Stimulated activated CD4-positive, alpha-beta T cell treated with anti-CD3 and anti-CD28 coated beads, Interleukin-4, amount 100 ng/mL, for 4 hours (primary cell): ENCODE measurements at places on chromosomes 6 and 20.

DNA sequence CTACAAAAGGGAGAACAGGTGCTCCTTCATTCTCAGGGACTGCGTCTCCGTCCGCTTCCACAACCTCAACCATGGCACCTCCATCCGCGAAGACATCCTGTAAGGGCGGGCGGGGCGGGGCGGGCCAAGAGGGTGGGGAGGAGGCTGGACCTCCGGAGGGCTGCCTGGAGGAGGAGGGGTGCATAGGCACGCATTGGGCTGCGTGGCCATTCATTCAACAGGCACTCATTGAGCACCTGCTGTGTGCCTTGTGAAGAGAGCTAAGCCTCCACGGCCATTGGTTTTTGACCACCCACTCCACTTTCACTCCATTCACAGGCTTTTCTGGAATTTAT, 435 bp downstream of the ZSWIM3 start:
- no peak for DNase-seq

DNA sequence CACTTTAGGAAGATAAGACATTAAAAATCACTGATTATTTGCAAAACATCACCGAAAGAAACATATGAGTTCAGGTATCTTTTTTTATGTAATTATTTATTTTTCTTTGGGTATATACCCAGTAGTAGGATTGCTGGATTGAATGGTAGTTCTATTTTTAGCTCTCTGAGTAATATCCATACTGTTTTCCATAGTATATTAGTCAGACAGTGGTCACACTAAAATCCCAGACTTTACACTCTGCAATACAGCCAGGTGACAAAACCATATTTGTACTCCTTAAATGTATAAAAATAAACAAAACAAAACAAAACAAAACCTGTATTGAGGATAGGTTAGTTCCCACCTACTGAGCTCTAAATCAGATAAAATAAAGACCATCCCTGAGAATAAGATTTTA, 1024.3 kb upstream of the EYS start:
- DNase-seq: no peak

GRCh38 chr20:1912053-1912452, 16.8 kb downstream of the SIRPA start:
- no peak for DNase-seq

DNA sequence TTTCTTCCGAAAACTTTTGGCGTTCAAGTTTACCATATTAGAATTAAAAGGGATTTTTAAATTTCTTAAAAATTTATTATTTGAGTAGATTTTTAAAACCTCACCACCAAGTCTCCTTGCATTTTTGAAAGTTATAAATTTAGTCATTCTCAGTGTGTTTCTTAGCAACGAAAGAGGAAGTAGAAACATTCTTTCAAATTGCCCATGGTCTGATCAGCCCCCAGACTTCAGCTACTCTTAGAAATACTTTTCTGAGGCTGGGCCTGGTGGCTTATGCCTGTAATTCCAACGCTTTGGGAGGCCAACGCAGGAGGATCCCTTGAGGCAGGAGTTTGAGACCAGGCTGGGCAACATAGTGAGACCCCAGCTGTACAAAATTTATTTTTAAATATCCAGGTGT, 15.1 kb upstream of the RTF2 start:
- DNase-seq: no peak

DNA sequence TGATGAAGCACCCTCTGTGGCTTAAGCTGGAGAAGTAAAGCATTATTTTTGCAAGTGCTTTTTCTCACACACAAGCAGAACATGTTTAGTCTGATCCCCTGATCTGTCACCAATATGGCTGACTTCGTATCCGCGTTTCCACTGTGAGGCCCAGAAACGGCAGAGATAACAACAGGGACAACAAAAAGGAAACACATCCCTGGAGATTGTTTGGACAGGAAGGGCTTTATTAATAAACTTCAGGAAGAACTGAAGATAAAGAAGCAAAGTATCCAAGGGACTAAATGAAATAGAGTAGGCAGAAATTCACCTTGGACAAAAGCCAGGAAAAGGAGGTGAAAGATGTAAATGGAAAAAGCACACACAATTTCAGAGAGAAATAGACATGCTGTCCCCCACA, 49.2 kb downstream of the RARS2 start:
- no peak for DNase-seq

DNA sequence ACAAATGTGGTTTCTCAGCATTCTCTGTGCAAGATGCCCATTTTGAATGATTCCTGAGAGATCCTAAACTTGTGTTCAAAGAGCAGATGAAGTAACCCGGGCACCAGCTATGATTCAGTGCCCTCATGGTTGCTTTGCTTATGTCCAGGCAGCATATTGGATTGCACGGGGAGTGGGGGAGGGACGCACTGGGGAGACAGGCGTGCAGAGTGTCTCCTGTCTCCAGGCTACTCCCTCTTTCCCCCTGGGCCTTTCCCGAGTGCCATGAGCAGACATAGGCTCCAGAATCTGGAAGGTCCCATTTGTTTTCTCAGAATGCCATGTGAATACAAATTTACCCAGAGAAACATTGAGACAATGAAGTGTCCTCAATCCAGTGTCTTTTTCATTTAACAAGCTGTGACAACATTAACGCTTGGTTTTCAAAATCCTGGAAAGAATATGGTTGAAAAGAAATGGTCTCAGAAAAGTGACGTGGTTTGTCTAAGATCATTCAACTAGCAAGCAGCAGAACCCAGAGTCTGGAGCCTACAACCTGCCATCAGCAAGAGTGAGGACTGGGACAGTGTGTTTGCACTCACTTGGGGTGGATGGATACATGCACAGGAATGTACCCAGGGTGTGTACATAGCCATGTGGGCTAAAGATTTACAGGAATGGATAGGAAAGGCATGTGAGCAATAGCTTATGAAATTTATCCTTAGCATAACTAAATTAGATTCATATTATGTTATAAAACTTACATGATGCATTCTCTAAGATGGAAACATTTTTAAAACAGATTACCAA, 4.2 kb downstream of the SYNDIG1 start:
- DNase-seq: no peak

DNA sequence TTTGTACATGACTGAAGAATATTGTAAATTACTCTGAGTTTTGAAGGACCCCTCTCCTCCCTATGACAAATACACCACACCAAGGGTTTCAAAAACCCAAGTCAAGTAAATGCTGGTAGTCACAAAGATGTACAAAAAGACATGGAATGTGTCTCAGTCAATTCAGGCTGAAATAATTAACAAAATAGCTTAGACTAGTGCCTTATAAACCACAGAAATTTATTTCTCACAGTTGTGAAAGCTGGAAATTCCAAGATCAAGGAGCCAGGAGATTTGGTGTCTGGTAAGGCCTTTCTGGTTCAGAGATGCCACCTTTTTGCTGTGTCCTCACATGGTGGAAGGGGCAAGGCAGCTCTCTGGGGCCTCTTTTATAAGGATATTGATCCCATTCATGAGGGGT, 202.3 kb upstream of the RIN2 start:
- DNase-seq: no peak

DNA sequence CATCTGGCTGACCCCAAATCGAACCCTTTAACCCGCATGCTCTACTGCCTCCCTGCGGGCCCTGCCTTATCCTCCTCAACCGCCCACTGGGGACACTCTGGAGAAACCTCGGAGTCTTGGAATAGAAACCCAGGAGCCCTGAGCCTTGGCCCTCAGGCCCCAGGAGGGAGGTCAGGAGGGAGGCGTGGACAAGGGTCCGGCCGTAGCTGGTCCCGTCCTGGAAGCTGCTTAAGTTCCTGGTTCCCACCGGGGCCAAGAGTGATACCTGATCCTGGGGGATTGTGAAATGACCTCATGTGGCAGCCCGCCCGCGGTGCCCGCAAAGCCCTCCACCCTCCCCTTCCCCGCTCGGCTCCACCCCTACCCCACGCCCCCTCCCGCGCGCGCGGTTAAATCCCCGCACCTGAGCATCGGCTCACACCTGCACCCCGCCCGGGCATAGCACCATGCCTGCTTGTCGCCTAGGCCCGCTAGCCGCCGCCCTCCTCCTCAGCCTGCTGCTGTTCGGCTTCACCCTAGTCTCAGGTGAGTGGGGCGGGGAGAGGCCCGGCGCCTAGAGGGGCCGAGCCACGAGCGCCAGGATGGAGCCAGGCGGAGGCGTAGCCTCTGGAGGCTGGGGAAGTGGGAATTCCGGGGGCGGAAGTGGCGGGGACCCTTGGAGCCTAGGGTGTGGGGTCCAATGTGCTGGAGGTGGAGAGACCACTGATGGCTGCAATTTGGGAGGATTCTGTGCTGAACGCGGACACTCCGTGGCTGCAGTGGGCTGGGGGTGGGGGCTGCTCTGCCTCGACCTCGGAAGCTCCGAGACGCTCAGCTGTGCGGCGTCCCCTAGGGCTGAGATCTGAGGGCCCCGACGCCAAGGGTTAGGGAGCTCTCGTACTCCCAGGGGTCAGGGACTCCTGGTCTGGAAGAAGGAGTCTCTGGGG, at the start of gene WFDC2:
Gene WFDC2 (plus strand): TSS at position 418 of the 926 bp plus-strand sequence. CDS start 29 bp downstream, at position 447.
- DNase-seq: no peak

DNA sequence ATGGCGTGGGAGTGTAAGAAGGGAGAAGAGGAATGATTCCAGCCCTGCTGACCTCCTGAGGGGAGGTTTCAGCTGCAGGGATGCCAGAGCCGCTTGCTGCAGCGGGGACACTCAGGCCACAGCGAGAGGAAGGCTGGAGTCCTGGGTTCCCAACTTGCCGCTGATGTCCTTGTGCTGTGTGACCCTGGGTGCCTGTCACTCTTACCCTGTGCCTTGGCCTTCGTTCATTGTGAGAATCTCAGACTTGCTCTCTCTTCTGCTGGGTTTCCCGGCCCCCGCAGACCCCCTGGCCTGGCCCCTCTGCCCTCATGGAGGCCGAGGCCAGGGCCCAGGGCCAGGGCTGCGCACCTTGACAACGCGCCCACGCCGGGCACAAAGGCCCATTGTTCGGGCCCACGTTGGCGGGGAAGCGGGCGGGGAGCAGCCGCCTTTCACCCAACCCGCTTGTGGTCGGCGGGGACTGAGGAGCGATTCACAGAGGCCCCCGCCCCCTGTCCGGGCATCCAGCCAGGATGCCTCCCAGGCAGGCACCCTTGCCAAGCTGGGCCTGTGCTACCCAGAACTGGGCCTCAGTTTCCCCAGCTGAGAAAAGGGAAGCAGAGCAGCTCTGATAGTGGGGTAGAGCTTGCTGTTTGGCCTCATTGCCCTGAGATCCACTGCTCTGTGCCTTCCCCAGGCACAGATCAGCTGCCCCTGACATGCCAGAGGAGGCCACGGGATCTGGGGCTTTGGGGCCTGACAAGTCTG, 52.4 kb downstream of the CEBPB start:
- DNase-seq: no peak

DNA sequence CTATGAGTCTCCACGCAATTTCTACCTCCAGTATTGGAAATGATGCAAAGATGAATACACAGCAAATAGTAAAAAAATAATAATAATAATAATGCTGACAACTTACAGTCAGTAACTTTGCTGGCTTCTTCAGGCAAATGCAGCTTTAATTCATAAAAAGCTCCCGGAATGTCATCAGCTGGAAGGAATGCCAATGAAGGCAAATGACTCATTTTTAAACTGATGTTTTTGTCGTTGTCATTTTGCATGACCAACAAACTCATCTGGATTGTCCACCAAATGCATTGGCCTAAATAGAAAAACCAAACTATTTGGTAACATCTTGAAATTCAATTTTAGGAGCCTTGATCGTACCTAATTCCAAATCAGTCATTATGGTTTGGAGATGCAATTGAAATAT, 217.1 kb downstream of the ALDH8A1 start:
- DNase-seq: no peak

GRCh38 chr6:169700296-169700695, 1.5 kb downstream of the WDR27 start:
- no peak for DNase-seq

GRCh38 chr20:19288061-19288460, 75.6 kb downstream of the SLC24A3 start:
- no peak for DNase-seq
